ENCODE measurements at places on chromosomes 7 and 10.

DNA sequence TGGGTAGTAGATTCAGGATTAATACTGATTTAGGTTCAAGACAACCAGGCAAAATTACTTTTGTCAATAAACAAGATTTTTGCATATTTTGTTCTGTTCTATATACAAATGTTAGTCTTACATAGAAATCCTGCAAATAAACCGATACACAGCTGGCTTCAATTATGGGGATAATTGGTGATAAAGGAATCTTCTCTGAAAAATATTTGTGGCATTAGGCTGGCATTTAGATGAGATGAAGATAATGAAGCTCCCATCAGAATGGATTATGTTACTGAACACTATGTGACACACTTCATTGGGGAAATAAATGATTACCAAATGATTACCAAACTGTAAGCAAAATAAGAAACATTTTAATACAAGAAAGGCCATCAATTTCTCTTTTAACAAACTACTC is 65.8 kb downstream of the NT5C2 start:
- no peak for DNase-seq

- no peak for DNase-seq
Measured at GRCh38 chr10:83542774-83543411, 596.4 kb upstream of the GHITM start.

- no peak for DNase-seq
Measured at GRCh38 chr7:16189026-16189715, 232.2 kb downstream of the CRPPA start.

DNA sequence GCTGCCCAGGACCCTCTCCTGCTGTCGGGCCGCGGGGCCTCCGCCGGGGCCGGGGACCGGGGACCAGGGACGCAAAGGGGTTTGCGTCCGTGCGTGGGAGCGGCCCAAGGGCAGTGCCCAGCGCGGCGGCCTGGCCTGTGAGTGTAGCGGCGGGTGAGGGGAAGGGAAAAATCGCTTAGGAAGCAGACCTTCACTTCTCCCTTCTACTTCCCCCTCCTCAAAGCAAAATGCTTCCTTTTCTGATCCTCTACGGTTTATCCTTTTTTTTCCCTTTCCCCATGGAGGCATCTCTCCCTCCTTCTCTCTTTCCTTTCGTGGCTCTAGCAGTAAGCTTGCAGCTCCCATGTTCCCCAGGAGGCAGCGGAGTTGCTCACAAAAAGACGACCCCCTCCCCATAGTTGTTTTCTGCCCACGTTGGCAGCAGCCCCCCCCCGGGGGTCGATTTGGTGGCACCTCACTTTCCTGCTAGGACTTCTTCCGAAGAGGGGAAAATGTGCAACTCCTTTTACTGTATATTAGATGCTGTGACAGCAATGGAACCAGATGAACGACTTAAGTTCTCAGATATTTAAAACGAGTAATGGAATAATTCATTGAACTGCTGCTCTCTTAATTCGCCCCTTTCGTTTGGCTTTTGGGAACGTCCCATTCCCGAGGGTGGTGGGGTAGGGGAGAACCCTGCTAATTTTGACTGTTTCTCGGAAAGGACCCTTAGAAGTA is 724 bp downstream of the CAPZA2 start:
- no peak for DNase-seq

GRCh38 chr7:138091032-138091431 is 14.8 kb downstream of the AKR1D1 start:
- no peak for DNase-seq

- no peak for DNase-seq
Measured at GRCh38 chr10:8639486-8640185, 585.1 kb downstream of the GATA3 start.

- no peak for DNase-seq
Measured at GRCh38 chr7:22150221-22150620, 204.5 kb upstream of the CDCA7L start.

DNA sequence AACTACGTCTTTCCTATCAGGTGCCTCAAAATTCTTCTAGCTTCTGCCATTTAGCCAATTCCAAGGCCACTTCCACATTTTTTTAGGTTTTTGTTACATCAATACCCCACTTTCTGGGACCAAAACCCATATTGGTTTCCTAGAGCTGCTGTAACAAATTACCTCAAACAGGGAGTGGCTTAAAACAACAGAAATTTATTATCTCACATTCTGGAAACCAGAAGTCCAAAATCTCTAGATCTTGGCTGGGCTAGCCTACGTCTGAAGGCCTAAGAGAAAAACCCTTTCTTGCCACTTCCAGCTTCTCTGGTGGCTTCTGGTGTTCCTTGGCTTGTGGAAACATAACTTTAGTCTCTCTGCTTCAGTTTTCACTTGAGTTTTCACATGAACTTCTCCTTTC is 85.1 kb upstream of the BMPER start:
- DNase-seq = no peak

GRCh38 chr10:31679936-31680335 is 248.7 kb downstream of the ARHGAP12 start:
- DNase-seq = no peak

DNA sequence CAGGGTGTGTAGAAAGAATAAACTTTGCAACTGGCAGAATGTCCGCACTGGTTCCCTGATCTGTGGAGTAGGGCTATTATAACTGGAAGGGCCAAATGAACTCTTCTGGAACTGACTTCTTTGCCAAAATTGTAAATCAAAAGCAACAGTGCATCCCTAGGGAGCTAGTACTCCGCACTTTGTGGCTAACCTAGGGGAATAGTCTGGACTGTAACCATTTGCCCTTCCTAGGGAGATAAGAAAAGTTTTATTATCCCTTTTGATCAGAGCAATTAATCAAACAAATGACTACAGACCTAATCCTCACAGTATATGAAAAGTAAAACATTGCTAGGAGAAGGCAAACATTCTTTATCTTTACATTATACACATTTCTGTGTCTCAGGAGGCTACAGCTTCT is 45.5 kb upstream of the STEAP1B start:
- no peak for DNase-seq

GRCh38 chr10:1595726-1596125 is 141.6 kb downstream of the ADARB2 start:
- DNase-seq = no peak

GRCh38 chr7:12749746-12750145 is 62.3 kb downstream of the ARL4A start:
- DNase-seq = no peak

- DNase-seq = no peak
Measured at GRCh38 chr10:46544989-46545791, 11.3 kb downstream of the GPRIN2 start.

DNA sequence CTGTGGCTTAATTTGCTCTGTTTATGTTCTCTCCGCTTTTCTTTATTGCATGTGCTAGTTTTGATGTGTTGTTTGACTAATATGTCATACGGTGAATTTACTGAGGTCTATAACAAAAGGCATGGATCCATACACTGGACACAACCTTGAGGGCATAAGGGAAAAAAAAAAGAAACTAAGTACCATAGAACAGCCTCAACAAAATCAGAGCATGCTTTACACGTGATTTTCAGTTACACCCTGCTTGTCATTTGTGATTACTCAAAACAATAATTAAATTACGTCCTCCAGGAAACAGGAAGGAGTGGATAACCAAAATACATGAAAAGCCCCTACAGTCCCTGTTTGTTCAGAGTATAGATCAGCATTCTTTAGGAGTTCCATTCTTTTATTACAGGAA is 150.5 kb downstream of the CRPPA start:
- DNase-seq = no peak

GRCh38 chr7:98617051-98617959 is at the start of gene NPTX2:
Gene NPTX2, plus strand, starts transcription at chr7:98617285. Its CDS starts 177 bp downstream, at chr7:98617462.
- DNase-seq = peak; percentile 75

DNA sequence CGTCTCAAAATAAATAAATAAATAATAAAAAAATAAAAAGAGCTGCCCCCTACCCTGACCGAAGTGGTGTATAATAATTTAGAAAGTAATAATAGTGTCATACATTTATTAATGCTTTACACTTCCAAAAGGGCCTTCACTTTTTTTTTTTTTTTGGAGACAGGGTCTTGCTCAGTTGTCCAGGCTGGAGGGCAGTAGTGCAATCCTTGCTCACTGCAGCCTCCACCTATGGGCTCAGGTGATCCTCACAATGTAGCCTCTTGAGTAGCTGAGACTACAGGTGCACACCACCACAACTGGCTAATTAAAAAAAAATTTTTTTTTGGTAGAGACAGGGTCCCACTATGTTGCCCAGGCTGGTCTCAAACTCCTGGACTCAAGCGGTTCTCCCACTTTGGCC is 1.4 kb downstream of the FAM149B1 start:
- DNase-seq = no peak

DNA sequence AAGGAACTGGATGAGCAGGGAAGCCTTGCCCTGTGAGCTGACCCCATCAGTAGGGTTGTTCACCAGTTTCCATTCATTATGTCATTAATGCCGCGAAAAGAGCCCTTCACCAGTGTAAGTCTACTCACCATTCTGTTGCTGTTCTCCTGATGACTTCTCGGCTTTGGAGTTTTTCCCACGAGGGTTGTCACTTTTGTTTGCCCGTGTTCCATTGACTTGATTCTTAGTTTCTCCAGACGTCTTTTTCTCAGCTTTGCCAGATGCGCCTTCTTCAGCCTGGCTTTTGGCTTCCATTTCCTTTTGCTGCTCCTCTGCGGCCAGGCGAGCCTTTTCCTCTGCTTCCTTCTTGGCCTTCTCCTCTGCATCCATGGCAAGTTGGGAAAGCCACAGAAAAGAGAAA is 128.8 kb downstream of the PPP1R17 start:
- DNase-seq = no peak

GRCh38 chr10:114232561-114233176 is 6.4 kb upstream of the VWA2 start:
- no peak for DNase-seq

DNA sequence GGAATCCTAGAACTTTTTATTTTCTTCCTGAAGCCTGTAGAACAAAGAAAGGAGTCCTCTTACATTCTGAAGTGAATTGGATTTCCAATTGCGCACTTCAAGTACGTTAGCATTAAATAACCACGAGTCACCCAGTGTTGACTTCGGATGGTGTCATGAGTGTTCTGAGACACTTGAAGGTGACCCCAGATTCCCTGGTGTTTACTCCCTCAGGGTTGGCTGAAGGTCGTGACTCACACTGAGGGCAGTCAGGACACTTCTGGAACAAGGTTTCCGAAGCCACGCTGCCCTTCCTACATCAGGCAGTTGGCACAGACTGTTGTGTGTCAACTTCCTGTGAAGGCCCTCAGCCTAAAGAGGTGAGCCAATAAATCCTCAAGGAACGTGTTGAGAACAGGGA is 186.6 kb upstream of the CELF2 start:
- DNase-seq = no peak

DNA sequence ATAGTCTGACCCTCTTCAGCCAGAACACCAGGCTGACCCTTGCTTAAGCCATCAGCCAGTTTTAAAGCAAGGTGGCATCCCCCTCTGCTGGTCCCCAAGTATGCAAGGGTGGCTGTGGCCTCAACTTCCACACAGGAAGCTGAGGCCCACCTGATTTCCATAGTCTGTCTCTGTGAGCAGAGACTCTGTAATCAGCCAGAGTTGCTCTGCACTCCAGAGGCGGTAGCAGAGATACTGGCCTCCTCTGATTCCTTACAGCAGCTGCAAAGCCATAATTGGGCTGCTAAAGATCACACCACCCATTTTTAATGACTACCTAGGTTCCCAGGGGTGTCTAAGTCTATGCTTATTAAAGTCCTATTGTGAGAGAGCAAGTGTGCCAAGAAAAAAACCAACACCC is 1.8 kb downstream of the PDAP1 start:
- no peak for DNase-seq

- DNase-seq = no peak
Measured at GRCh38 chr10:78808736-78809367, 259.9 kb upstream of the ZMIZ1 start.

DNA sequence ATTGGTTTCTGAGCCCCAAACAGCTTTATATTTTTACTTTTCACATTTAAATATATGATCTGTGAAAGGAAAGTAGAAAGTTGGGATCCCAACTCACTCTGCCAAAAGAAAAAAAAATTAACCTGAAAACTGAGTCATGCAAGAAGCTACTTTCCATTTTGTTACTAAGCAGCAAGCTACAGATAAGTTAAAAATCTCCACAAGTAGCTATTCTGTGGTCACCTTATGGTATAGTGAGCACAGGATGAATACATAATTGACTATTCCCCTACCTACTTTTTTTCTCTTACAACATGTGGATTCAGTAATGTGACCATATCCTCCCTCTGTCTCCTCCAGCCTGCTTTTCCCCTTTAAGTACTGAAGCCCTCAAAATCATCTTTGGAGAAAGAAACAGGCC is 30.3 kb upstream of the CREB3L2 start:
- DNase-seq = no peak

GRCh38 chr7:151454305-151454704 is 14.4 kb upstream of the CRYGN start:
- DNase-seq = no peak

DNA sequence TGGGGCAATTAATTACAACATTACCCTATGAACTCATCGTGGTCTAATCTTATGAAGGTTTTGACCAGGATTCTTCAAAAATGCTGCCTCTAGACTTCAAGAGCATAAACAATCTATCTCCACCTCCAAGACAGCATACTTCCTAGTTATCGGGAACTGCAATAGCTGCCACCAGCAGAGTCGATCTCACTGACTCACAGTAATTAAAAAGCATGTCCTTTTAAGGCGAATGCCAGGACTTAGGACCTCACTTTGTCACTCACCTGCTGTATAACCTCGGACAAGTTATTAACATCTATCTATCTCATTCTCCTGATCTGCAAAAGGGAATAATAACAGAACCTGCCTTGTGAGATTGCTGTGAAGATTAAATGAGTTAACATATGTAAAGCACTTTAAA is 666.0 kb upstream of the COBL start:
- DNase-seq = no peak

GRCh38 chr10:79055100-79055782 is 13.5 kb upstream of the ZMIZ1 start:
- no peak for DNase-seq

DNA sequence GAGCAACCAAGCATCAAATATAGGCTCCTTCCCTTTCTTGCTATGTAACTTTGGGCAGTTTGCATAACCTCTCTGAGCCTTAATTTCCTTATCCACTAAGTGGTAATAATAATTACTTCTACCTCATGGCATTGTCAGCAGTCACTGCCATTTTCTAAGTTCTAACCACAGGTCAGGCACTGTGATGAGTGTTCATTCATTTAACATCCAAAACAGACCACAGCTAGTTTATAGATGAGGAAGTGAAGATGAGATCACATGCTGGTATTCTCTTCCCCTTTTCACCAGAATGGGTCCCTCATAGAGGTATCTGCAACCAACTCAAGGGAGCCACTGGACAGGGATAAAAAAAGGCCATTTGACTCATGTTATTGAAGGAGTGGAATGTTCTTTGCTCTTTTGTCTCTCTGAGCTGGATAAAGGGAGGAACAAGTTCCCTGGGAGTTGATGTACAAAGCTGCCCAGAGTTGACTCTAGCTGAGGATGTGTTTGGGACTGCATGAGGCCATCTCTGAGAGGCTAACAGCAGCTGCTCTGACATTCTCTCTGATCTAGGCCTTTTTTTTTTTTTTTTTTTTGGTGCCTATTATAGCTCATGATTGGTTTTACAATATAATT is 65.0 kb downstream of the DNAJC12 start:
- no peak for DNase-seq

DNA sequence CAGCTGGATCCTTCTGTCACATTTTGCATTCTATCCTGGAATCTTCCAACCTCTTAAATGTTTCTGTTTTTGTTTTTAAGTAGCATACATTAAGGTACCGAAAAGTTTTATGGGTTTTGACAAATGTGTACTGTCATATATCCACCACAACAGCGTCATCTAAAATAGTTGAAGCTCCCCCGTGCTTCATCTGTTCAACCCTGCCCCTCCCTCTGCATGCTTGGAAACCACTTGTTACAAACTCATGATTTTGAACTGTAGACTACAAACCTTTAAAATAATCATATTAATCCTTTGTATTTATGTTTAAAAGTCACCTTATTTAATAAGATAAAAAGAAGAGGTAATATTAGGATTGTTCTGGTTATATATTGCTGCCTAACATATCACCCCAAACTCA is 182.8 kb upstream of the SMIM30 start:
- no peak for DNase-seq

Measured in DMS153 (cell line).